Thyroid gland (tissue), 4 donors: ENCODE measurements at places on chromosomes 1 and 21.

DNA sequence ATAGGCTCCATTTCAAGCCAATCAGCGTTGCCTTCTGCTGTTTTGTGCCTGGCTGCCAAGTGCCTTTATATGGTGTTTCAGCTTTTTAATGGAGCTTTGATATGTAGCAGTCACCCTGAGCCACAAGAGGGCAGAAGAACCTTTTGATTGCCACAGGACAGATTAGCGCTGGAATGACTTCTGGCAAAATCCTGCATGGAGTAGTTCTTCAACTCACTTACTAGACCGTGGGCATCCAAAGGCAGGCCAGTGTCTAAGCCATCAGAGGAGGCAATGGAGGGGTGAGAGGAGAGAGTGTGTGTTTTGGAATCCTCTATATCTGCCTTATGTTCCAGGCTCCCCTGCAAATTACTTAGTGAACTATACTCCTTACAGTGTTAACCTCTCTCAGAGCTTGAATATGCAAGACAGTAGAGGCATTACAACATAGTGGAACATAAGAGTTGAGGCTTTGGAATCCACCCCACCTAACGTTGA, 56.2 kb downstream of the ST3GAL3 start:
- DNase-seq: peak; percentile 80

GRCh38 chr1:69567652-69568420, at the start of gene LRRC7:
Gene LRRC7 (plus strand): TSS chr1:69567922. CDS start chr1:69568640, 718 bp downstream.
- peak; percentile 91 for DNase-seq

DNA sequence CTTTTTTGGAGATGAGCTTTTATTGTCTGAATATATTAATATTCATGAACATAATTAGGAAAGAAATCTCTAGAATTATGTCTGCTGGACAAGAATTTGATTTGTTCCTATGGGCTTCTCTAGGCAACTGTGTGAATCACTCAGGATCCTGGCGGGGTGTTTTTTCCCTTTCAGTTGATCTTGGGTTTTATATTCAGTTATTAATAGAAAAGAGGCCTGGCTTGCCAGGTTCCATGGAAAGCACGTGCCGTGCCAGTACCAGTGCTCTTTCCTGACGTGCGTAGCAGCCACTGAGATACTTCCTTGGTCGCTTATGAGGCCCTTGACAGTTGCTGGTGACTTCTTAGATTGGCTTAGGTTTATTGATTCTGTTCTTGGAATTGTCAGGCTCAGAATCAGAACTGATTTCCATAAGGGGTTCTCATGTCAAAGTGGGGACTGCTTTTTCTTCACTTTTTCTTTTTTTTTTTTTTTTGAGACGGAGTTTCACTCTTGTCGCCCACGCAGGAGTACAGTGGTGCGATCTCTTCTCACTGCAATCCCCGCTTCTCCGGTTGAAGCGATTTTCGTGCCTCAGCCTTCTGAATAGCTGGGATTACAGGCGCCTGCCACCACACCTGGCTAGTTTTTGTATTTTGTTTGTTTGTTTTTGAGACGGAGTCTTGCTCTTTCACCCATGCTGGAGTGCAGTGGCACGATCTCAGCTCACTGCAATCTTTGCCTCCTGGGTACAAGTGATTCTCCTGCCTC, 48.7 kb upstream of the KIF1B start:
- DNase-seq: no peak

DNA sequence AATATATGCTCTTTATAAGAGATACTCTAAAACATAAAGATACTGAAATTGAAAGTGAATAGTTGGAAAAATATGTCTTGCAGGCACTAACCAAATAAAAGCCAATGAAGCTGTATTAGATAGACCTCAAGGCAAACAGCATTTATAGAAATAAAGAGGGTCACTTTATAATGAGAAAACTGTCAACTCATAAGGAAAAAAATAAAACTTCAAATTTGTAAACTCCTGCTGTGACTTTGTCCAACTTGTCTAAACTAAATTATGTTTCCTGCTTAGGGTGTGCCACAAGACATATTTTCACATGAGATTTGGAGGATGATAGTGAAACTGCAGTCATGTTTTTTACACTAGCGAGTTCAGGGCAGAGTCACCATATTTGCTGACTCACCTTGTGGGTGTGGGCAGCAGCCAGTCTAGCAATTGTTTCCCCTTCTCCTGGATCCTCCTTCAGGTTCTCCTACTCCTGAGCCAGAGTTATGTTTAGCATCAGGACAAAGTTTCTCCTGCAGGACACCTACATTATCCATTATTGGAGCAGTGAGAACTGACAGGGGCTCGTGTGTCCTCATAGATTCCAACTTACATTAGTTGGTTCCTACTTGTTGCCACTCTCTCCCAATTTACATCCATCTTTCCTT, 43.8 kb downstream of the CD53 start:
- no peak for DNase-seq
